ENCODE measurements at places on chromosomes 11 and 22.

DNA sequence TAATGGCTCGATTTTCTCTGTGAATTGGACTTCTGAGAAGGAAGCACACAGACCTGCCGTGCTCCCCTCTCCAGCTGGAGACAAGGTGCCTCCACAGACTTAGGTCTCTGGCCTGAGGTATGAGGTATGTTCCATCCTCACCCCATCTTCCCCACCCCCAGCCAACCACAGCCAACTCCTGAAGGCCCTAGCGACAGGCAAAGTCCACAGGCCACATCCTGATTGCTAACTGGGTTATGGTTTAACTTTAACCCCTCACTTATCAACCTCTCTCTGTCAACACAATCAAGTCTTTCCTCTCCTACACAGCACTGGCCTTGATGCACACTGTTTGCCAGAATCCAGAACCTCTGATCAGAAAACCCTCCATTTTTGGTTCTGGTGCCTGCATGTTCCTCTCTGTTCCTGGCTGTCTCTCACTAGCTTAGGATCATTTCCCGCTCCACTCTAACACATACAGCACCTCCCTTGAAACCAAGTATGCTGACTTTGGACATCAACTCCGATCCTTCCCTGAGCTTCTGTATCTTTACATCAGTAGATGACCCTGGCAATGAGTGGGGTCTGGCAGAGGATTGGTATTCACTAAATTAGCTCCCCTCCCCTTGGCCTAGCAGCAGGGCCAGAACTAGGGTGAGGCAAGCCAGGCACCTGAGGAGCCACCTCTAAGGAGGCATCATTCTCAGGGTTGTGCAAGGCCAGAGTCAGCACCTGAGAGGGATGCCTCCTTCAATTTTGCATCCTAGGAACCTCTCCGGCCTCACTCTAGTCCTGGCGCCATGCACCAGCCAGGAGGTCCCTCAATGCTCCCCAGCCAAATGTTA, 22.0 kb downstream of the JAML start:
- peak; percentile 66 for DNase-seq

- DNase-seq = no peak
These were observed 18.1 kb upstream of the INCENP start for GRCh38 chr11:62105667-62106191.

DNA sequence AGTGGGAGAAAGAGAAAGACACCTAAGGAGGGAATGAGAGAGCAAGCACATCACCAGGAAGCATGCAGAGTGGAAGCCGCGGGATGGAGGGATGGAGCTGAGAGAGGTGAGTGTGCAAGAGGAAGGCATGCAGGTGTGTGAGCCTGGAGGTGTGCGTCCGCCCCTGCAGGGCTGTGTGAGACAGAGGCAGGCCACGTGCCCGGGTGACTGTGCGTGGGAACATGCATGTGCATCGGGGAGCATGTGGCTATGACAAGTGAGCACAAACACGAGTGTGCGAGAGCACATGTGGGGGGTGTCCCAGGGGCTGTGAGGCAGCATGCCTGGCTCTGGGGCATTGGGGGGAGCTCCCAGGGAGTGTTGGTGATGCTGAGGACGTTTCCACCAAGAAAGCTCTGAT, 29.9 kb downstream of the PTPN5 start:
- no peak for DNase-seq

GRCh38 chr11:97732011-97732632, 1288.6 kb upstream of the CNTN5 start:
- no peak for DNase-seq

GRCh38 chr11:108019870-108020540, 11.3 kb downstream of the CUL5 start:
- DNase-seq = no peak

- no peak for DNase-seq
These were observed 5.6 kb downstream of the ZFPL1 start for GRCh38 chr11:65089621-65090020.

DNA sequence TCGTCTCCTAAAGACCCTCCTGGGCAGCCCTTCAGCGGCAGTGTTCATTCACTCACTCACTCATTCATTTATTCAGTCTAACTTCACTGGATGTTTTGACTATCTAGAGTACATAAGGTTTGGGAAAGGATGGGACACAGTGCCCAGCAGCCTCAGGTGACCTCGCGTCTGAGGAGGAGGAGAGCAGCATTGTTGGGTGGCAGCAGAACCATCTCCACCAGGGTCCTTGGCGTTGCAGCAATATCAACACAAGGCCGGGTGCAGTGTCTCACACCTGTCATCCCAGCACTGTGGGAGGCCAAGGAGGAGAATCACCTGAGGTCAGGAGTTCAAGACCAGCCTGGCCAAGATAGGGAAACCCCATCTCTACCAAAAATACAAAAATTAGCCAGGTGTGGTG, 408.0 kb downstream of the BRD1 start:
- no peak for DNase-seq

DNA sequence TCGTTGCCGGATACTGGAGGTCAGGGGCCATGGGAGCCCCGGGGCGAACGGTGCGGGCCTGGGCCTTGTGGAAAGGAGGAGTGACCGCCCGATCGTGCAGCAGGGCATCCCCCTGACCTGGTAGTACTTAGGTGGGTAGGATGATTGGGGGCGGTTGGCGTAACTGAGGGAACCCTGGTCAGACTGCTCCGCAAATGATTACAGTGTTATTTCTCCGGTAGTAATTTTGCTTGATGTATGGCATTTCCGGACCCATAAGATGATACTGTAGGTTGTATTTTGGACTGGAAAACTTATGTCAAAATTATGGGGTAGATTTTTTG, 762 bp downstream of the MTMR3 start:
- no peak for DNase-seq

GRCh38 chr22:21632237-21632895, at the start of gene CCDC116:
Gene CCDC116 (plus strand): TSS chr22:21632760. CDS start chr22:21633182, 422 bp downstream.
- DNase-seq = peak; percentile 55

- DNase-seq = no peak
These were observed 16.4 kb upstream of the EI24 start for GRCh38 chr11:125552927-125553326.

- DNase-seq = no peak
These were observed 32.5 kb downstream of the LGR4 start for GRCh38 chr11:27440090-27440489.

DNA sequence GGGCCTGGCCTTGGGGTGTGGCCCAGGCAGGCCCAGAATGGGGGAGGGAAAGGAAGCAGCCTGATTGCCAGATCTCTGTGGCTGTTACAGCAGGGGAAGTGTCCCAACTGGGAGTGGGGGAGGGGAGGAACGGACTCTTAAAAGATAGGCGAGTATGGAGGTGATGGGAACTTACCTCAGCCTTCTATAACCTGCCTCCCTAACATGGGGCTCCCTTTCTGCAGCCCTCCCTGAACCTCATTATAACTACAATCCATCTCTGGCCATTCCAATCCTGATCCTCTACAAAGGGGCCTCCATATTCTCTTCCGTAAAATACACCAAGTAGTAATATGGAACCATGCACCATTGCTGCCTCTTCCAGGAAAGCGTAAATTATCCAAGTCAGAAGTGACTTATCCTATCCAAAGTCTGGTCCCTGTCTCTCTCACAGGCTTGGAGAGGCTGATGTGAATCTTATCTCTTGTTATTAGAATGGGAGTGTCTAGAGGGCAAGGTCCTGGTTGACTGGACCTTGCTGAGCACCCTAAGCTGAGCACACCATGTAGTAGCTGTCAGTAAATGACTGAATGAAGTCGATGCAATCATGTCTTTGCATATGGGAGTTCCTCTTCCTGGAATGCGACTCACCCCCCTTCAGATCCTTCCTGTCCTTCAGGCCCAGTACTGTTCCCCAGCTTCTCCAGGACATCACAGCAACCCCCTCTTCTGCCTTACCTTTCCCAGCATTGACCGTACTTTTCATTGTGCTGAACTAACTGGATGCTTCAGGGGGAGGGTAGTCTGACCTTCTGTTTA, 5.9 kb downstream of the RHOG start:
- no peak for DNase-seq

DNA sequence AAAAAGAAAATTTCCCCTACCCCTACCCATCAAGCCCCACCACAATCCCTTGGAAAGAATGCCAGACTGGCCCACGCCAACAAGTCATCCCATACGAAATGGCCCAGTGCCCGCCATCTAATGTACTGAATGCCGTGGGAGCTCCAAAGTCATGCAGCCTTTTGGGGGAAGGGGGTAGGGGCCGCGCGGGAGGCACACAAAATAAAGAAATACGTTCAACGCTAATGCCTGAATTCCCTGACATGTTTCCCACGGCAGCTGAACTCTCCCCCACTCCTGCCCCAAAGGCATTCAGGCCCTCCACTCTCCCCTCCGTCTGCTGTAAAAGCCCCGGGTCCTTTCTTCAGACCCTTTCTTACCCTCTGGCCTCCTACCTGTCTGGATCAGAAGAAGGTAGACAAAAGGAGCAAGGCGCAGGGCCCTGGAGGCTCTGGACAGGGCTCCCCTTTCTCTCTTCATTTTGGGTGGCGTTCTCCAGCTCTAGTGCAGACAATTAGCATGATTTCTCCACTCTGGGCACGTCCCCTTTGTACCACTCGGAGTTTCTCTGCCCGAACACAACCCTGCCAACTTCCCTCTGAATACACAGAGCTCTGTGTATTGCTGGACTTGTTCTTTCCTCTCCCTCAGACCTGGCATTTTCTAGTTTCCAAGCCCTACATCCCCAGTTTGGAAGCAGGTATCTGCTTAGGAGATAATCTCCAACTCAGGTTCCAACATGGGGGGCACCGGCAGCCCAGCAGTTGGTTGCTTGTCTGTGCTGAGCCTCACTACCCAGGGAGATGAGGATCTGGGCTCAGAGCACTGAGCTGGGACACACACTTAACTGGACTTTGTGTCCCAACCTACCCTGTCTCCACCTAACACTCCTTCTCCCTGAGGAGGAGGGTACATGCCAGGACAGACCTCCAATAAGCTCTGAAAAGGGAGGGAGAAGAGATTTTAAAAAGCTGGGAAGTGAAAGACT, at the start of gene HEPACAM:
HEPACAM (minus strand) TSS at position 500 of the 967 bp plus-strand sequence; CDS start at position 459, 41 bp downstream.
- DNase-seq = no peak

- no peak for DNase-seq
These were observed 412 bp downstream of the ZPR1 start for GRCh38 chr11:116787436-116787785.

- no peak for DNase-seq
These were observed 101.7 kb upstream of the CSNK2A3 start for GRCh38 chr11:11454671-11455223.

GRCh38 chr22:39923696-39924095, 22.8 kb downstream of the GRAP2 start:
- DNase-seq = no peak

- DNase-seq = no peak
These were observed 35.0 kb upstream of the MOB2 start for GRCh38 chr11:1521382-1522080.

DNA sequence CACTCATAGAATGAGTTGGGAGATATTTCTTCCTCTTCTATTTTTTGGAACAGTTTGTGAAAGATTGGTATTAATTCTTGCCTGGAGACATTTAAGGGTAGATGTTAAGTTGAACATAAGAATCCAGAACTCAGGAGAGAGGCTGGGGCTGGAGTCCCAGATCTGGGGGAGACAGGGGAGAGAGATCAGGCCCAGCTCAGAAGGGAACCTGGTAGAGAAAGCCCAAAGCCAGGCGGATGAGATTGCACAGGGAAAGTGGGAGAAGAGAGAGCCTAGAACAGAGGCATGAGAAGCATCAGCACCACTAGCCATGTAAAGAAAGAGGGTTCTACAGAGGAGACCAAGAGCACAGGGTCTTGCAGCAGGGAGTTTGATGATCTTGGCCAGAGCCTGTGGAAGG, 13.0 kb upstream of the GNAZ start:
- no peak for DNase-seq

DNA sequence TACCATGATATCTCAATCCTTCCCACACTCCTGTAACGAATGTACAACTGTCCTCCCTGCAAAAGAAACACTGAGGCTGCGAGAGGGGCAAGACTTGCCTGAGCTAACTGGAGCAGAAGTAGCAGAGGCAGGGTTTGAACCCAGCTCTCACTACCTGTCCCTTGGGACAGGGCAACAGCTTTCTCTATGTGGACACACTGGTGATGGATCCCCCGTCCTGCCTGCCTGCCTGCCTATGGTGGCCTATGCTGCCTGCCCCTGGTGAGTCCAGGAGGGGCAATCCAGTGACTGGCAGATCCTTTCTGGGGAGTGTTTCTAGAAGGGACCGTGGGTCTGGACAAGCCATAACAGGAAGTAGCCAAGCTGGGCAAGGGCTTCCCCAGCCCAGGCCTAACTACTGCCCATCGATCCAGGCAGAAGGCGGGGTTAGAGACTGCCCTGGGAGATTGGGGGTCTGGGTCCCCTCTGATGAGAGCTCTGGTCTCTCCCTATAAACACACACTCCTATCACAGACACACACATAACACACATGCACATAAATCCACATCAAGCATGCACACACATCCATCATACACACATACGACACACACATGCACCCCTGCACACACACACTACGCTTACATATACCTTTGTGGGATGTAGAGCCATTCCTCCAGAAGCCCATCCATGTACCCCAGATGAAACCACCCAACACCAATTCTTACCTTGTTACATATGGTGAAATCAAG, 1.1 kb upstream of the EMID1 start:
- DNase-seq = no peak

- no peak for DNase-seq
These were observed 78.4 kb downstream of the C11orf91 start for GRCh38 chr11:33622186-33622585.

GRCh38 chr22:23164091-23164490, 16.2 kb upstream of the BCR start:
- DNase-seq = no peak

DNA sequence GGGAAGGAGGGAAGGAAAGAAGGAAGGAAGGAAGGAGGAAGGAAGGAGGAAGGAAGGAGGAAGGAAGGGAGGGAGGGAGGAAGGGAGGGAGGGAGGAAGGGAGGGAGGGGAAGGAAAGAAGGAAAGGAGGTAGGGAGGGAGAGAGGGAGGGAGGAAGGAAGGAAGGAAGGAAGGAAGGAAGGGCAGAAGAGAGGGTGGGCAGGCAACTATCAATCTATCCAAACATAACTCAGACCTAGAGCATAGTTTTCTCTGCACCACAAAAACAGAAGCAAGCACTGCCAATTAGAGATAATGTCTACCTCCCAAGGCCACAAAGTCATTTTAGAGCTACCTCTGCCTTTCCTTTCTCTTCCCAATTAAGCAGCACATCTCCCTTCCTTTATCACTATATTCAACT, 109.1 kb downstream of the ETS1 start:
- no peak for DNase-seq

- DNase-seq = no peak
These were observed 8.2 kb downstream of the PTH start for GRCh38 chr11:13487661-13488030.

DNA sequence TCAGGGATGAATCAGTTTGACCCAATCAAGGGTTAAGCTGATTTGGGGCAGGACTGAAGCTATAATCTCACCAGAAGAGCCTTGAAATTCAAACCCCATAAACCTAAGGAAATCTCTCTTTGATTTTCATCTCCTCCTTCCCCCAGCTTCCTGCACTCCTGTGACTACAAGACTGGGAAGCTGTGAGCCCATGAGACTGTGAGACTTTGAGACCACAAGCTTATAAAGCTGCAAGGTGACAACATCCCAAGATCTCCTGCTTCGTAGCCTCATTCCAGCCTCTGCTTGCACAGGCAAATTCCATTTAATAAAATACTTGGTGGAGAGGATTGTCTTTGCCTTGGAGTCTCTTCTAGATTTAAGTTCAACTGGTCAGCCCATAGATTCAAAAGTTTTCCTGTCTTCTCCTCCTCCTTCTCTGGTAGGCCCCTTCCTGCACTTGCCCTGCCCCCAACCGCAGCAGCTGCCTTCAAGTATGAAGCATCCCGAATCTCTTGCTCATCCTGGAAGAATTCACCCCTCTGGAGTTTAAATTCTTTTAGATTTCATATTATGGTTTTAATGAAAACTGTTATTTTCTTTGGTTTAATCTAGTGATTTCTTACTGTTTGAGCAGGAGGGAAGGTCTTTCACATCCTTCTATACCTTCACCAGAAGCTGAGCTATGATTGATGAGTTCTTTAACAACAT, 42.1 kb downstream of the PAMR1 start:
- no peak for DNase-seq

Data from stimulated activated CD4-positive, alpha-beta T cell treated with anti-CD3 and anti-CD28 coated beads, Interleukin-4, amount 100 ng/mL, for 48 hours (primary cell).